ENCODE measurements at places on chromosomes 1 and 21. TPM values are rescaled to one million over a fixed set of nuclear protein-coding genes. Genes with fewer than 3 reads are reported as not detected.

The GPR157 gene
- total RNA-seq: 3.9 TPM

The MANEAL gene
- 8.1 TPM for total RNA-seq

The NOS1AP gene
- total RNA-seq: 5.8 TPM

The S100A7 gene
- total RNA-seq: not detected

The GBP6 gene
- total RNA-seq: not detected

The C21orf58 gene
- total RNA-seq: 17.7 TPM

The TEX38 gene
- total RNA-seq: not detected

The ARHGEF11 gene
- 33.7 TPM for total RNA-seq

The EPHA2 gene
- 51.2 TPM for total RNA-seq
